Posterior cingulate gyrus (tissue), 11 donors: ENCODE measurements at places on chromosomes 13 and 19.
A peak's percentile ranks its signal among the peaks of the same experiment; 100 is the strongest.

DNA sequence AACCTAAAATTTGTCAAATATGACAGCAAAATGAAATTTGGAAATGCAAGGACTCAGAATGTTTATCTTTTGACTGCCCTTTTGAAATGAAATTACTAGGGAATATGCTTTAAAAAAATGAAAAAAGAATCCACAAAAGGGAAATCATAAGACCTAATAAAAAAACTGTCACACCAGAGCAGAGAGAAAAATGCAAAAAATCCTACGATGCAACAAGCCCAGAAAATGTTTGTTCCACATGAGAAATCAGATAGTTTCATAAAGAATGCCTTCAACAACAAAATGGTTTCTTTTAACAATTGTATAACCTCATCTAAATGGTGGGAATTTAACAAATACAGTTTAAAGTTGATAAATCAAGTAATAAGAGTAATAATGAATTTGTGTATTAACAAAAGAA lies 8.0 kb downstream of the LPAR6 start:
- no peak for DNase-seq

DNA sequence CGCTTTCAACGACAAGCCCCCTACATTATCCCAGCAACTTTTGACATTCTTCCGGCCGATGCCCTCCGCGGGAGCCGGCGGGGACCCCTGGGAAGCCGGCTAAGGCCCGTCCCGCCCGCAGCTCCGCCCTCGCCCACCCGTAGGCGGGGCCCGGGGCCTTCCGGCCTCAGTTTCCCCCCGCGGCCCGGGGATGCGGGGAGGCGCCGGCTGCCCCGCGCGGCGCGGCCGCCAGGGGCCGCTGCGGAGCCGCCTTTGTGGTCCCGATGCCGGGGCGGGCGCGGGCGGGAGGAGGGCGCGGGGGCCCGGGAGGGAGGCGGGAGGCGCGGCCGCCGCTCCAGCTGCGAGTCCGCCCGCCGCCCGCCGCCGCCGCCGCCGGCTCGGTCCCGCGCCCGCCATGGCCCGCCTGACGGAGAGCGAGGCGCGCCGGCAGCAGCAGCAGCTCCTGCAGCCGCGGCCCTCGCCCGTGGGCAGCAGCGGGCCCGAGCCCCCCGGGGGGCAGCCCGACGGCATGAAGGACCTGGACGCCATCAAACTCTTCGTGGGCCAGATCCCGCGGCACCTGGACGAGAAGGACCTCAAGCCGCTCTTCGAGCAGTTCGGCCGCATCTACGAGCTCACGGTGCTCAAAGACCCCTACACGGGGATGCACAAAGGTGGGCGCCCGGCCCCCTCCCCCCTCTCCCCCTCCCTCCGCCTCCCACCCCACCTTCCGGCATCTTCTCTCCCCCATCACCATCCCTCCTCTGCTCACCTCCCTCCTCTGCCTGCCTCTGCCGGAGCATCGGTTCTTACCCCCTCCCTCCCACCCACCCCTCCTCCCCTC lies at the start of gene CELF5:
TSS of gene CELF5 (plus strand) at position 316 of the 823 bp plus-strand sequence. CDS start at position 395, 79 bp downstream.
- DNase-seq, result peak; percentile 50

DNA sequence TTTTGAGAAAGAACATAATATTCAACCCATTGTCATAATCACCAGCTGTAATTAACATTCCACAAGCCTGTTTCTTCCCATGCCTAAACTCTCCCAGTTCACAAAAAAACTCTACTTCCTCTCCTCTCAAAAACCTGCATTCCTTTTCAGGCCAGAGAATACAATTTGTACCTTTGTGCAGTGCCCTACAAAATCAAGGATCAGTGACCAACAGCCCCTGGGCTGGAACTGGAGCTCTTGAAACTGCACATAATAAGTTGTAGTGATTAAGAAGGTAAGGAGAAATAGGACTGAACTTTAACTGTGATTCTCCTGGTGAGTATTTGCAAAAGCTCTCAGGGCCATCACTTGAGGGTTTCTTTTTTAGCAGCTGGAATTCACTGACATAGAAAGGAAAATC lies 472.7 kb downstream of the RFC3 start:
- DNase-seq, result no peak

- peak; percentile 12 for DNase-seq
These were observed 14.5 kb upstream of the PTPRS start for GRCh38 chr19:5355076-5355475.

GRCh38 chr13:25690582-25690981 lies 318.8 kb downstream of the ATP8A2 start:
- DNase-seq, result no peak

DNA sequence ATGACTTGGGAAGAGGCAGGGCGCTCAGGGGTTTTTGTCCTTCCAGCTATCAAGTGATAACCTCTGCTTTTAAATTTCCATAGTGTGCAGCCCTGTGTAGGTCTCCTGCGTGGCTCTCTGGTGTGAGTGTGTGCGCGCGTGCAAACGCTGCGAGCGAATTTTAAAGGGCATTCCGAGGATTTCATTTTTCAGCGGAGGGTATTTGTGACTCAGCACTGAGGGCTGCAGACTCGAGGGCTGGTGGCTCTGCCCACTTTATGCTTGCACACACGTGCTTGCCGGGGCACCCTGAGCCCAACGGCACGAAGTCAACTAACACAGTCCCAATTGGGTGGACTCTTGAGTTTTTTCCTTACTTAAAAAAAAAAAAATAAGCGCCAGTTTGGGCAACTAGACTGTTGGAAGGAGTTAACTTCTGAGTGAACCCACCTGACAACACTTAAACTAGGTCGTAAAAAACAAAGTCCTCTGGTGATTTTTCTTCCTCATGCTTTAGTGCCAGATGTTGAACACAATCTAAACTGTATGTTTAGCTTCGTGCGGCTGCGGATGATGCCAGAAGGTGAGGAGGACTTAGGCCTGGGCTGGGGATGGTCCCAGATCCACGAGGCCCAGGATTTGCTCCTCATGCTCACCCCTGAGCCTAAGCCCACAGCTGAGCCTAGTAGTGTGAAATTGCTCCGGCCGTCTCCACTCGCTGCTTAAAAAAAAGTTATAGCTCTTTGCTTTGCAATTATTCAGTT lies 2.1 kb downstream of the FGF9 start:
- no peak for DNase-seq

GRCh38 chr19:30269638-30270037 lies 102.5 kb upstream of the ZNF536 start:
- no peak for DNase-seq

- no peak for DNase-seq
These were observed 76.1 kb downstream of the TEX26 start for GRCh38 chr13:31008400-31009115.

DNA sequence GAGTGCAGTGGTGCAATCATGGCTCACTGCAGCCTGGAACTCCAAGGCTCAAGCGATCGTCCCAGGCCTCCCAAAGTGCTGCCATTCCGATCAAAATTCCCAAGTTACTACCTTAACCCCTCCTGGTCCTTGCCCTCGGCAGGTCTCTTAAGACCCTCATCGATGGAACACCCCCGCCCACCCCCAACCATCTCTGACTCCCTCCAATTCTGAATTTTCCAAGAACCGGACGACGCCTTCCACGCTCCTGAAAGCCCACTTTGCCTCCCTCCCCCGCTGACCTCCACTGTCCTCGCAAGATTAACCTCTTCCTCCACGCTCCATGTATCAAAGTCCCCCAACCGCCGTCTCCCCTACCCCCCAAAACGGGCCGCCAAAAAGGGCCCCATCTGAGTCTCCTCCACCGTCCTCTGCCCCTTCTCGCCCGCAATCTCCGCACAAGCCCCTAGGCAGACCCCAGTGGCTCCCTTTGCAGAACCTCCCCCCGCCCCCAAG lies 539 bp downstream of the DAPK3 start:
- no peak for DNase-seq

GRCh38 chr13:42969565-42970172 lies 22.4 kb downstream of the EPSTI1 start:
- peak; percentile 70 for DNase-seq
